T follicular helper cell (primary cell): ENCODE measurements at places on chromosomes 6 and 20.
A peak's percentile ranks its signal among the peaks of the same experiment; 100 is the strongest.

DNA sequence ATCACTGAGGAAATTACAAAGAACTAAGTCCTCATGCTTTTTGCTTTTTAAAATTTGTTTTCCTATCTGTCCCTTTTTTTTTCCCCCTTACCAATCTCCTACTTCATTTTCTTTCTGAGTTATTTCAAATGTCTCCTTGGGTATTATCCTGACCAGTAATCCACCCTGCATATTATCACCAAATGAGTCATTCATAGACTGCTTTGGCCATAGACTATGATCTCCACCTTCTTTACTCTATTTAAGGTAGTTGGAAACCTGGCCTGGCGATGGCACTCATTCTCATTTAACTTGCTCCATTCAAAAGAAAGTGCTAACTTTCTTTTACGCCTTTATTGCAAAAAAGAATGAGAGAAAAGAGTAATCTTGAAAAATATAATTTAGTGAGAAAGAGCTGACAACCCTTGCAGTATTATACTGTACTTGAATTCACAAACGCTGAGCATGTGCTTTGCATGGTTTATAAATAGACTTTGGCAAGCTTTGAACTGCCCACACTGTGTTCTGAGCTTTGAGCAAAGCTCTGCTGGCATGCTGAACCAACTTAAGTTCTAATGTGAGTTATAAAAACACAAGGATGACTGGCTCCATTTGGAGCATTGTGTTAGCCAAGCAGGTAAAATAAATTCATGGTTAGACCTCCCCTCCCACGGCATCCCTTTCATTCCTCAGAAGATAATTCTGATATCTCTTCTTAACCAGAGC, 198.9 kb downstream of the NKAIN2 start:
- no peak for DNase-seq

GRCh38 chr6:157513004-157513603, 132.1 kb downstream of the ZDHHC14 start:
- DNase-seq = no peak

DNA sequence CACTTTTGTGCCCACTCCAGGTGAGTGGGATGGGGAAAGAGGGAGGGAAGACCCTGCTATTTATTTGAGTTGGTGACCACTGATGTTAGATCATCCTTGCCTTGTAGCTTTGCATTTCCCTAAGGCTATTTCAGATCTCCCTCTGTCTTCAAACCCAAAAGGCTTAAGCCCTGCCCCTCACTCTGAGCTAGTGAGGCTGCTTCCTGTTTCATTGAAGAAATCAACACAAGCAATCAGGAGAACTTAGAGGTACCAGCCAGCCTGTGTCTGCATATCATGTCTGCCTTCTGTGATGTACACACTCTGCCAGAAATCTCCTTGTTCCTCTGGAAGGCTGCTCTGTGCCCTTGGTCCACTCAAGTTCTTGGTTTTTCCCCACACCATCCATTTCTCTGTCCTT, 135.3 kb downstream of the ARID1B start:
- DNase-seq = no peak

DNA sequence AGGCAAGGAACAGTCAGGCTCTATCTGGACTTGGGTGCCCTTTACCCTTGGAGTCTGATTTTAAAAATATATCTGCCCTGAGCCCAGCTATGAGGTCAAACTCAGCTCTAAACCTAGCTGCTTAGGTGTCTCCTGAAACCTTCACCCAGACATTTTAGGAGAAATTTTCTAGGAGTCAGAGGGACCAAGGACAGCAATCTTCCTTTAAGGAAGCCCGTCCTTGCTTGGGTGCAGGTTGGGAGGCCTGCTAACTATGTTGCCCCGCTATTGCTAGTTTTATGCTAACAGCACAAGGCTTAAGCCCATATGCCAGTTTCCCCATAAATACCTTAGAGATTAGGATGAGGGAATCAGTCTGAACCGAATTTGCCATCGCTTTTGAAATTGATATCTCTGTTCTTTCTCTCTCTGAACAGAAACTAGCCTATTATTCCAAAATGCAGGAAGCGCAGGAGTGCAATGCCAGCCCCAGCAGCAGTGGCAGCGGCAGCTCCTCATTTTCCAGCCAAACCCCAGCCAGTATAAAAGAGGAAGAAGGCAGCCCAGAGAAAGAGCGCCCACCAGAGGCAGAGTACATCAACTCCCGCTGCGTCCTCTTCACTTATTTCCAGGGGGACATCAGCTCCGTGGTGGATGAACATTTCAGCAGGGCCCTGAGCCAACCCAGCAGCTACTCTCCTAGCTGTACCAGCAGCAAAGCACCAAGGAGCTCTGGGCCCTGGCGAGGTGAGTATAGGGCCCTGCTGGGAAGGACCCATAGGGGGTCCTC, 2.6 kb downstream of the VGLL2 start:
- no peak for DNase-seq

DNA sequence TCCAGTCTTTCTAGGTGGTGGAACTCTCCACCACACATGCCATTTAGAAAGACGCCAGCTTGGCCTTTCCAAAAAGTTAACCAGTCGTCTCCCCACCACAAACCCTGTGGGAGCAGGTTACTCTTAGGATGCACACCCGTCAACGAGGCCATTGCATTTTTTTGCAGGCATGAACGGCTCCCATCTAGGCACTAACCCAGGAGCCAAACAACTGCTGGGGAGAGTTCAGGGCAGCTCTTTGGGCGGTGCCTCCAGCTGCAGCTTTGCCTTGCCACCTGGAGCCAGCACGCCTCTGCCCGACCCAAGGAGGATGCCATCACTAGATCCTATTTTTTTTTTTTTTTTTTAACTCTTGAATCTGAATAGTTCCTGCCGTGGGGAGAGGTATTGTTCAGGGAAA, 39.9 kb downstream of the TBC1D7 start:
- DNase-seq = no peak

DNA sequence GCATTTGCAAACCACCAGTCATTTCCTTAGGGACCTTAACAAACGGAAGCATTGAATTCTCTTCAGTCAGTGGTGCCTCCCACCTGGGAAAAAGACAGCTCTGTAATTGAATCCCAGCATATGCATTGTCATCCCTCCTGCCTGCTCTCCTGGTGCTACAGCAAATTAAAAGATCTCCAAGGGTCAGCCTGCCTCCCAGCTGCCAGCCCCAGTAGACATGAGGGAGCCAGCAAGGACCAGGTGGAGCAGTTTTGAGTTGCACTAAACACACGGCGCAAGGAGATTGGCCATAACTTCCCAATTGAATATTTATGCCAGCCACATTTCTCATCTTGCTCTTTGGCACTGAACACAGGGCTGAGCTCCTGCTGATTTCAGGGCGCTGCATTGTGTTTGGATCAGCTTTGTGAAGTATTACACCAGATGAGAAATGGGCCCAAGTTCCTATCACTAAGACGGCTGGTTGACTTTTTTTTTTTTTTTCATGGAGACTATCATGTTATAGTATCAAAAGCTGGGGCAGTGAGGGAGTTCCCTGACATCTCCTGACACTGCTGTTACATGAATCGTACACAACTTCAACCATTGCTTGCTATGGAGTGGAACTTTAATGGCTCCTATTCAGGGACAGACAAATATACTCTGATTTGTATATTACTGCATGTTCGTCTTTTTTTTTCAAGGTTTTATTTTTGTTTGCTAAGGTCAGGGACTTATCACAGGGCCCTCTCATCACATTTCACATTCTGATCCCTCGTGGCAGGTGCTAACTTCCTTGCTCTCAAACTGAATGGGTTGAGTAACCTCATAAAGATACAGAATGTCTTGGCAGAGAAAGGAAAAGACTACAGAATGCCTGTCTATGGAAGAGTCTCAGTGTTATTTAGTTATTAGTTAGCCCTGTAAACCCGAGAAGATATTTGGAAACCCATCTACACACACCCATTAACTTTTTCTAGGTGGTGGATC, 191.1 kb downstream of the EYA4 start:
- no peak for DNase-seq

- DNase-seq = no peak
Measured at GRCh38 chr20:40019510-40019909, 669.5 kb downstream of the MAFB start.

DNA sequence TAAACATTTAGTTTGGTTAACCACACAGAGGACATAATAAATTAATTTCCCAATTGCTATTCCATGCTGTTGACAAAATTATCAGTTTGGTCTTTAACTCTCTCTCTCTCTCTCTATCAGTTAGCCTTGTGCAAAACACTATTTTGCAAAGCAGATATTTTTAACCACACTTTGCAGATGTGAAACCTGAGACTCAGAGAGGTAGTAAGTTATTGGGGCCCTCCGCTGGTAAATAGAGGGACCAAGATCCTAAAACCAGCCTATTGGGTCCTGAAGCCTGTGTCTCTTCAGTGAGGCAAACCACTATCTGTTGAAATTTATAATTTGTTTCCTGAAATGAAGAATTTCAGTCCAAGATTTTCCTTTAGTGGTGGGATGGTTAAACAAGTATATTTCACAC, 231.0 kb downstream of the SOD2 start:
- DNase-seq = no peak

DNA sequence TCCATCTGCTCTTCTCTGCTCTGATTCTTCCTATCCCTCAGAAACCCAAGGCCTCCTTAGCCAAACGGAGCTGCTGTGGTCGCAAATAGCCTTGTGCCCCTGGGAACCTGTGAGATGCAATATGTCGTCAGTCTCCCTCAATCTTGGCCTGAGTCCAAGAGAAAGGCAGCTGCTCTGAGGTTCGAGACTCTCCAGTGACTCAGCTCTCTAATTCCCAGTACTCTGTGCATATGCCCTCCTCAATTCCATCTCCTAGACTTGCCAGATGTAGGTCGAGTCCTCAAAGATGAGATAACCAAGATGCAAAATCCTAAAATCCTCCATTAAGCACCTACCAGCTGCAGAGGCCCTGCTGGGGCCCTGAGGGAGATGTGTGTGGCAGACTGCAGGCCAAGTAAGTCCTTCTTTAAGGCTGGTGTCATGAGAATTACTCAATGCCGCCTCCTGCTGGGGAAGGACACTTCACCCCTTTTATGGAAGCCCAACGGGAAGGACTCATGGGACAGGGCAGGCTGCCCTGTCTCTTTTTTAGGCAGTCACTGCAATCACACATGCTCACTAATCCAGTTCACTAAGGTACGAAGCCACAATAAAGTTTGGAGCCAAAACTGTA, 28.5 kb downstream of the C6orf15 start:
- peak; percentile 14 for DNase-seq

DNA sequence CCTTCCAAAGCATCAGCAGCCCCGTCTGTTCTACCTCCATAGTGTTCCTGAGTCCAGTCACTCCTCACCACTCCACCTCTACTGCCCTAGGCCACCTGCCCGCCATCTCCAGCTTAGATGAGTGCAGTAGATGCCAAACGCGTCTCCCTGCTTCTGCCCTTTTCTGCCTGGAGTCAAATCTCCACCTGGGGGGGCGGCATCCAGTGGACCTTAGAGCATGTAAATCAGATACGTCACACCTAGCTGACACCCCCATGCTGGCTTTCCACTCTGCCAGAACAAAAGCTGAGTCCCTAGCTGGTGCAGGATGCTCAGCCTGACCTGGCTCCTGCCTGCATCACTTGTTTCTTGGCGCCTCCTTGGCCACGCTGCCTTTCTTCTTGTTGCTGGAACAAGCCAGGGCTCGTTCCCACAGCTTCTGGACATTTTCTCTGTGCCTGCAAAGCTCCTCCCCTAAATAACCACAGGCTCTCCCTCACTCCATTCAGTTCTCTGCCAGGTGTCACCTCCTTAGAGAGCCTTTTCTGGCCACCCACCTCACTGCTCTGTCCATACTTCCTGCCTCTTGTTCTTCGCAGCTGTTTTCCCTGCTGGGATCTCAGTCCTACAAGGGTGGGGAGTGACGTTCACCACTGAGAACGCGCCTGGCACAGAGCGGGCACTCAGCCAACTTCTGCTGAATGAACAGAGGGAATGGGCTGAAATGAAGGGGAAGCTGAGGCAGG, 5.8 kb downstream of the DDR1 start:
- DNase-seq = no peak

GRCh38 chr20:58231683-58232082, 3.2 kb upstream of the ANKRD60 start:
- DNase-seq = no peak

DNA sequence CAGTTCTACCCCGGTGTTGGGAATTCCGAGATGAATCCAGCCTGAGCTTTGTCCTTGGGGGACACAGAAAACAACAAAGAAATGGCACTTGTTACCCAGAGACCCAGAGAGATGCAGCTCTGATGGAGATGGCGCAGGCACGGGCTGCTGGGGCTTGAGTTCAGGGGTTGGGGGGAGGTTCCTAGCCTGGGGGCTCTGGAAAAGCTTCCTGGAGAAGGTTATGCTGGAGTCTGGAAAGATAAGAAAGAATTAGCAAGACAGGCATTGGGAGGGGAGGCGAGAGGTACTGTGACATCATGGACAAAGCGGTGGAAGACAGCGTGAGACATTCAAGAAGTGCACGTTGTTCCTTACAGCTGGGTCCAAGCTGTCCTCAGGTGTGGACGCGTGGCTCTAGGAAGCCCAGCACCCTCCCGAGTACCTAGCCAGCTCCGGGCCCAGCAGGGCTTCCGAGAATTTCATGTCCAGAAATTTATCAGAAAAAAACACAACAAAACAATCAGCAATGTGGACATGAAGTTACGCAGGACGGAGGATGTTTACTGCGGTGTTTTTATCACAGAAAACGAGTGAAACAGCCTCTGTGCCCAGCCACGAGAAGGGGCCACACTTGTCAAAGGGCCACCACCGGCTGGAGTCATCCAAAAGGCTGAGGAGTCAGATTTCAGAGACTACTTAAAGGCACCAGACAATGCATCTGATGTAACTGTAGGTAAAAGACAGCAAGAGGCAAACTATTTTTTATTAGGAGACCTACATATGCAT, 39.5 kb downstream of the C20orf203 start:
- no peak for DNase-seq

- DNase-seq = no peak
Measured at GRCh38 chr6:105445481-105445880, 42.6 kb upstream of the PREP start.

GRCh38 chr20:2234598-2235191, 61.1 kb upstream of the TGM3 start:
- DNase-seq = no peak

GRCh38 chr6:21500314-21501020, 93.1 kb upstream of the SOX4 start:
- no peak for DNase-seq

- DNase-seq = no peak
Measured at GRCh38 chr20:17438436-17439039, 92.6 kb downstream of the BFSP1 start.

GRCh38 chr6:41593406-41593805, 44.9 kb upstream of the MDFI start:
- DNase-seq = no peak

- DNase-seq = no peak
Measured at GRCh38 chr6:68087399-68088133, 547.5 kb upstream of the ADGRB3 start.

GRCh38 chr6:126086560-126086959, 100.2 kb downstream of the TRMT11 start:
- DNase-seq = no peak
